ENCODE measurements at places on chromosomes 12 and 14.

- no peak for DNase-seq
Observed at GRCh38 chr12:66735275-66735674, 56.4 kb upstream of the GRIP1 start.

DNA sequence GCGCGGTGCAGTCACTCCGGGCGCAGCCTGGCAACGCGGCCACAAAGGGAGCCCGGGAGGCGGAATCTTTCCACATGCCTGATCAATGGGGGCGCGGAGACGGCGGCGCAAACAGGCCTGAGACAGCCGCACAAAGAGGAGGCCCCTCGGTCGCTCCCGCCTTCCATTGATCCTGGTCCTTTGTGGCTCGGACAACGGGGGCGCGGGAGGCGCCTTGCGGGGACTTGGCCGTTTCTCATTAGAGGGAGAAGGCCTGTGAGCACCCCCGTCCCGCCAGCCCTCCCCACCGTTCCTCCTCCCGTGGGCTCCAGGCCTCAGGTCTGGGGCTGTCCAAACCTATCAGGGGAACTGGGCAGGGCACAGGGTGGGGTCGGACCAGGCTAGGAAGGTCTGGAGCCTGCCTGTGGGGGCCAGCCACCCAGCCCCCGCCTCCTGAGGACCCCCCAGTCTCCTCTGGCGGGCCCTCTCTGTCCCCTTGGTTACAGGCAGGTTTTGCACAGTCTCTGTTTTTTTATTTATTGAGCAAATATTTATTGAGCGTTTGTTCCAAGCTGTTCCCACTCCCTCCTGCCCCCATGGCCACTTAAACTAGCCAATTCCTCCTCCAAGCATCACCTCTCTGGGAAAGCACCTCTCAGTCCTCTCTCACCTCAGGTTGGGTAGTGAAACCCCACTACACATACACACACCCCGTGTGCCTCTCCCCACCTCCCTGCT lies 29.0 kb upstream of the MSI1 start:
- DNase-seq = peak; percentile 69

GRCh38 chr12:22333186-22333712 lies 1.3 kb downstream of the ST8SIA1 start:
- no peak for DNase-seq

DNA sequence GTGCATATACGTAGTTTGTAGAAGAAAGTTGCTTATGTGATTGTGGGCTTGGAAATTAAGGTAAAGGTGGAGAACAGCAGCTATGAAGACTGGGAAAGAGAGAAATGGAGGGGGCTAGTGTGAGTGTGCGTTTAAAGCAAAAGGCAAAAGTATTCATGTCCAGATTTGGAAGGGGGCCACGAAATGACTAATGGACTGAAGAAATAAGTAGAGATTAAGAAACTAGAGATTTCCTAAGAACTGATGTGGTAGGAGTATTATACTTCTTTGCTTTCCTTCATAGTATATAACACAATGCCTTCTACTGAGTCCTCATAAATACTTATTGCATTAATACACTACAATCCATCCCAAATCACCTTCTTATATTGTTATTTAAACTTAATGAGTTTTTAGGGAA lies 298.6 kb upstream of the NOVA1 start:
- DNase-seq = no peak

DNA sequence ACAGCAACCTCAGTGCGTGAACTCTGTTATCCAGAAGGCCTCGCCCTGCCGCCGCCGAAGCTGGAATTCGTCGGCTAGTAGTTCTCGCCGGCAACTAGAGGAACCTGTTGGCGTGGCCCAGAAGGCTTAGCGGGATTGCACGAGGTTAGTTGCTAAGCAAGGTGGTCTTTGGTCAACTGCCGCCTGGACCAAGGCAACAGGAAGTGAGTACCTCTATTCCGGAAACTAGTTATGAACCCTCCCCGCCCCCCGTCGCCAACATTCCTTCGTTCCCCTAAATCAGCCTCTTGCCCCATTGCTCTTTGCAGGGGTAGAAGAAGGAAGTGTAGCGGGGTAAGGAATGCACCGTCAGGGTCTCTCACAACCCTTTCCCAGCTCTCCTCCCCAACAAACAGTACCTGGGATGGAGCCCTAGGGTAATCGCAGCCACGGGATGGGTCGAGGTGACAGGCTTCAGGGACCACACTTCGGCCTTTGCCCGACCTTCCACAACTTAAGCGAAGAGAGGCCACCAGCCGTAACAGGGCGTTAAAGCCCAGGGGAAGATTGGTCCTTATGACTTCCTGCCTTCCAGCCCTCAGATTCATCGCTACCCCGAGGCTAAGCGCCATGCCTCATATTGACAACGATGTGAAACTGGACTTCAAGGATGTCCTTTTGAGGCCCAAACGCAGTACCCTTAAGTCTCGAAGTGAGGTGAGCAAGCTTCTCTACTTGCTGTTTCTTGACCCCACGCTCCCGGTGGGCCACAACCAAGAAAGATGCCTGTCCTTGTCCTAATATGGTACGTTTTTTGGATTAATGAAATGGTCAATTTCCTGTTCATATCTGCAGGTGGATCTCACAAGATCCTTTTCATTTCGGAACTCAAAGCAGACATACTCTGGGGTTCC lies at the start of gene GMPR2:
TSS of gene GMPR2 (plus strand) at position 285 of the 893 bp plus-strand sequence. CDS start at position 610, 325 bp downstream.
- DNase-seq = peak; percentile 94

DNA sequence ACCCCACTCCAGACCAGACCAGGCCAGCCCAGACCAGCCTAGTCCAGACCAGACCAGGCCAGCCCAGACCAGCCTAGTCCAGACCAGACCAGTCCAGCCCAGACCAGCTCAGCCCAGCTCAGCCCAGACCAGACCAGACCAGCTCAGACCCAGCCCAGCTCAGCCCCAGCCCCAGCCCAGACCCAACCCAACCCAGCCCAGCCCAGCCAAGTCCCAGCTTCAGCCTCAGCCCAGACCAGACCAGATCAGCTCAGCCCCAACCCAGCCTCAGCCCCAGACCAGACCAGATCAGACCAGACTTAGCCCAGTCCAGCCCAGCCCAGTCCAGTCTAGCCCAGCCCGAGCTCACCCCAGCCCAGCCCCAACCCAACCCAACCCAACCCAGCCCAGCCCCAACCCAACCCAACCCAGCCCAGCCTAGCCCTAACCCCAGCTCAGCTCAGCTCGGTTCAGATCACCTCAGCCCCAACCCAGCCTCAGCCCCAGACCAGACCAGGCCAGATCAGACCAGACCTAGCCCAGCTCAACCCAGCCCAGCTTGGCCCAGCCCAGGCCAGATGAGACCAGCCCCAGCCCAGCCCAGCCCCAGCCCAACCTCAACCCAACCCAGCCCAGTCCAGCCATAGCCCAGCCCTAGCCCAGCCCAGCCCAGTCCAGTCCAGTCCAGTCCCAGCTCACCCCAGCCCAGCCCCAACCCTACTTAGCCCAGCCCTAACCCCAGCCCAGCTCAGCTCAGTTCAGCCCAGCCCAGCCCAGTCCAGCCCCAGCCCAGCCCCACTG lies 204.7 kb downstream of the BCL11B start:
- DNase-seq = no peak

- peak; percentile 64 for DNase-seq
Observed at GRCh38 chr14:58969951-58970751, 218.3 kb upstream of the DAAM1 start.

GRCh38 chr12:96263449-96263902 lies 69.3 kb downstream of the ELK3 start:
- DNase-seq = peak; percentile 27

DNA sequence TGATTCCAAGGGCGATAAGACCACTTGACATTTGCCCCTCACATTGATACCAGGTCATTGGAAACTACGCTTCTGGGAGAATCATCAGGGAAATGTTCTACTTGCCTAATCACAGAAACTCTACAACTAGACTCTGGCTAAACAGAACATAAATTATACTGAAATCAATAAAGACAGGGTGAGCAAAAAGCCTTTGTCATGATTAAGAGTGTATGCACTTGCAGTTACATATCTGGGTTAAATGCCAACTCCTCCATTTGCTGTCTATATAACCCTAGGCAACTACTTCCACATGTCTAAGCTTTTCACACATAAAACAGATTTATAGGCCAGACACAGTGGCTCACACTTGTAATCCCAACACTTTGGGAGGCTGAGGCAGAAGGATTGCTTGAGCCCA lies 125.7 kb downstream of the PHLDA1 start:
- DNase-seq = no peak

DNA sequence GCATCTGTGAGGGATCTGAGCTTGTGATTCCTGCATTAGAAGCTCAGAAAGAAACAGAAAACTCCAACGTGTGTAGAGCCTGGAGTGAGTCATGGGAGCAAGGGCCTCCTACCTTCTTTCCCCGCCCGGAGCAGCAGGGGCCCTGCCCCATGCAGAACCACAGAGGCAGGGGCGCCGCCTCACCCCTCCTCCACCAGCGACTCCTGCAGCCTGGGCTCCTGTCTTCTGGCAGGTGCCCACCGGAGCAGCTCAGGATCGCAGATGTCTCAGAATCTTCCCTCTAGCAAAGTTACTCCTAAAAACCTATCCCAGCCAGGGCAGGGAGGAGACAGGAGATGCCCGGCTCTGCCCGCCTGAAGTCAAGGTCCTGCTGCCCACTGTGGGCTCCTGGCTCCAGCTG lies 58.7 kb downstream of the STX2 start:
- no peak for DNase-seq
